Activated CD4-positive, CD25-positive, alpha-beta regulatory T cell treated with anti-CD3 and anti-CD28 coated beads, Interleukin-2, amount 50 U/mL, for 24 hours (primary cell): ENCODE measurements at places on chromosomes 13 and 19.

DNA sequence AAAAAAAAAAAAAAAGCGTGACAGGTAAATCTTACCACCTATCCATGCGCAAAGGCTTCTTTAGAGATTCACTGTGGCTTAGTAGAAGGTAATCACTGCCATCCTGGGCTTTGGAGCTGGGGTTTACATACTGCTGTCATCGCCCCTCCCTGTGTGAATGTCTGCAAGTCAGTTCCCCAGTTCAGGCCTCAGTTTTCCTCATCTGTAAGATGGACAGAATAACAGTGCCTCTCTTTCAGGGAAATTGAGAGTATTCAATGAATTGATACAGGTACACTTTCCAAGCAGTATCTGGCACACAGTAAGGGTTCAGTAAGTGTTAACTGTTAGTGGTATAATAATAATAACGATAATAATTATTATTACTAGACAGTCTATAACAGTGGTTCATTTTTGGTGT is 2.2 kb downstream of the RELB start:
- ATAC-seq = no peak

GRCh38 chr19:49710372-49710951 is 19.5 kb downstream of the CPT1C start:
- ATAC-seq = no peak

- ATAC-seq = no peak
Observed at GRCh38 chr13:32669030-32669646, 82.9 kb downstream of the PDS5B start.

- ATAC-seq = no peak
Observed at GRCh38 chr13:62193919-62194318, 778.3 kb upstream of the PCDH20 start.

DNA sequence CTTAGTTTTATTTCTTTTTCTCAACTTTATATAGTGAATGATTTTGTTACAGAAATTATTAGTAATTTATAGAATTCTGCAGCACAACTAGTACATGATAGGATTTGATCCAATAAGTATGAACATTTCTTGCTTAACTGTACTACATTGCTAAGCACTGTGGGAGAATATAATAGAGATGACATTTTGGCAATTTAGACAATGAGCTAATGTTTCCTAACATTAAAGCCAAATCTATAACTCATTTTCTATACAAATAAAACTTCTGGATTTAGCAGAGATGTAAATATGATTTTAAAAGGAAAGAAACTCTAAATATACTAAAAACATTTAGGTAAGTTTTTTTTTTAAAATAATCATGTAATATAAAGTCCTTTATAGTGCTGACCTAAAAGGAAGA is 87.3 kb downstream of the FNDC3A start:
- ATAC-seq = no peak

- ATAC-seq = no peak
Observed at GRCh38 chr13:73103238-73103637, 44.4 kb downstream of the KLF5 start.
